ENCODE measurements at places on chromosomes 5 and 9.
A peak's percentile ranks its signal among the peaks of the same experiment; 100 is the strongest.

DNA sequence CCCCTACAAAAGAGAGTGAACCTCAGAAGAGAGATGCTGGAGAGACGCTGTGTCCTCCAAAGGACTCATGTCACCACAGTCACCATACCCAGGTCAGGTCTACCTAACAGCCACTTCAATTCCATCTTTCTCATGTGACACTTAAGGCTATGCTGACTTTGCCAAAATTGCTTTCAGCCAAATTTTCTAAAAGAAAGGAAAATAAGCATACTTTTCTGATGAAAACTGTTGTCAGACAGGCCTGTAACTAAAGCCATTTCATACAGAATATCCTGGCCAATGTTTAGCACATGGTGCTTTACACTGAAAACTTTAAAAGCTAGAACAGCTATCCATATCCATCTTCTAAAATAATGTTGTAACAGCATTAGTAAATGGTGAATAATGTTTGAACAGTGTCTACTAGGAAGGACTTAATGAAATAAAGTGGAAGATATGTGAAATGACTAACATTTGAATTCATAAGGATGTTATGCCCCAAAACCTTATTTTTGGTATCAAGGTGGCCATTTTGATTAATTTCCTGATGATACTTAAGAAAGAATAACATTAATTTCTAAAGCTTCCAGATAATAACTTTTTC, 97.2 kb downstream of the NFIB start:
- no peak for DNase-seq

DNA sequence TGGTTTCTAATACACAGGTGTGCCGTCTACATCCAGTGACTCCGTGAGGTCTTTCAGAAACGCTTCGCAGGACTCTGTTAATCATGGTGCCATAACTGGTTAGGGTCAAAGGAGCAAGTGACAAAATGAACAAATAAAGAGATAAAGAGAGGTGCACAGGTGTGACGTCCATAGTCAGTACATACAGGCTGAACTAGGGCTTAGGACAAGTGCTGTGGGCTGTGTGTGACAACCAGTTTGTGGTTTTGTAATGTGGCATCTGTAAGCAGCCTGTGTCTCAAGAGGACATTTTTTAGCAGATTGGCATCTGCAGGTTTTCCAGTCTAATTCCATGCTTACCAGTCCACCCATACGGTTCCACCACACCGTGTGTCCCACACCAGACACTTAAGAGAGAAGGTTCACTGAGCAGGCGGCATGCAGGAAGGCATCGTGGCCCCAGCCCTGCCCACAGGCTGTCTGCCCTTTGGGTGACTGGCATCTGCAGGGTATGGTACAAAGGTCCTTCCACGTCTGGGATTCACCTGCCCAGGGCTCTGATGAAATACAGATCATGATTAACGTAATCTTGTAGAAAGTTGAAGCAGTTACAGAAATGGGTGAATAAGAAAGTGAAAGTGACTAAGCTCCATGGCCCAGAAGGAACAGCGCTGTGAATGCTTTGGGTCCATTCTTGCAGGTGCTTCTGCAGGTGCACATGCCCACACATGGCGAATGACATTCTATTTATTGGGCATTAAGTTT, 26.9 kb downstream of the SRD5A1 start:
- DNase-seq, result no peak

DNA sequence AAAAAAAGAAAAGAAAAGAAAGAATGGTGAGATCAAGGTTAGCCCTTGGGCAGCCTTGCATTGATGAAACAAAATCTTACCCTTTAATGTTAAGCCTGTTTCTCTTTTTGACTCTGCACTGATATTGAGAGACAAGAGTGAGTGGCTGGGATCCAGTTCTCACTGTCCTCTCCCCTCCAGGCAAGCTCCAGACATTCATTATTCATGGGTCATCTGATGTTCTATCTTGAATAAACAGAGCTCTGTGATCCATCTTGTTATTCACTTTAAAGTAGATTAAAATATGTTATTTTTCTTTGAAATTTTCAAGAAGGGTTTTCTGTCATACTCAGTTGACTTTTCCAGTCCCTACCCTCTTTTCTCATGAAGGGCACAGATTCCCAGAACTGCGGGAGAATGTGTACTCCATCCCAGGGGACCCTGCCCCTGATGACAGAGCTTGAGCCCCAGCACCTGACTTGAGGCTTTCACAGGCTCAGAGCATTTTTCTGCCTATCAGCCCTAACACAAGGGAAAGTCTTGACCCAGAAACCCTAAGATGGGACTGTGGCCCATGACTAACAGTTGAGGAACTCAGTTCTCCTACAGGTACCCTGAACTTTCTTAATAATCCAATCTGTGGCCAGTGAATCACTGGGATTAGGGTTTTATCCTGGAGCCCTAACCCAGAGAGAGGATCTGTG, 24.1 kb downstream of the ACTL7B start:
- no peak for DNase-seq

DNA sequence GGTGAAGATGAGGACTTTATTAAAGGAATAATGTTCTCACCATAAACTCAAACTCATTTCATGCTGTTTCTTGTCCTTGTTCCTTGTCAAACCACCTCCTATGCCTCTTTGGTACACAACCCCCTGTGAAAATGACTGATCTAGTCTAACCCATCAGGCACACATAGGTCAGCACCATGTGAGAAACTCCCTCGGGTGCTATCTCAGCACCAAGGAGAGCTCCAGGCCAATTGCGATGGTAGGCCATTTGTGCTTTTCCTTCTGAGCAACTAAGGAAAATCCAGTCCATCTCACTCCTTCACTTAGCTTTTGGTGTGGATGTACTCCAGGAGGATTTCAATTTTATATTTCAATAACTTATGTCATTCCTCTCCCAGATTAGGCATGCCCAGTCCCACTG, 199.8 kb downstream of the ZNF608 start:
- no peak for DNase-seq

- DNase-seq, result no peak
Measured at GRCh38 chr5:18772475-18772874, 1138.2 kb downstream of the TAF11L14 start.

- no peak for DNase-seq
Measured at GRCh38 chr9:98504298-98505282, 204.1 kb downstream of the GABBR2 start.

- no peak for DNase-seq
Measured at GRCh38 chr9:114845373-114845772, 39.5 kb upstream of the TNFSF15 start.

DNA sequence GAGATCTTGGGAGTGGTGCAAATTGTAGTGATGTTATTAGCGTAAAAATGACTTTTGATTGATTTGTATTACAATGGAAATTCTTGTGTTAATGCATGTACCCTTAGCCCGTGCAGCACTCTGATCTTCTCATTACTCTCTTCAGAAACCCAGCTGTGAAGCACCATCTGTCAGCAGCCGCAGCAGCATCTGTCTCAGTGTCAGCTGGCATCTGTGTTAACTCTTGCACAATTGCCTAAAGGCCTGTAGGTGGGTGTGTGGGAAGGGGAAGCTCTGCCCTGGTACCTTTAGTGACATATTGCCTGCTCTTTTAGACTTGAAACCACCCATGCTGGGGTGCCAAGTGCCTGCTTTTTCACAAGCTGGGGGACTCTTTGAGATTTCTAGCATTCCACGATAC, 101.3 kb downstream of the FBXL7 start:
- no peak for DNase-seq

GRCh38 chr5:54243483-54244080, 66.8 kb downstream of the ARL15 start:
- peak; percentile 32 for DNase-seq

DNA sequence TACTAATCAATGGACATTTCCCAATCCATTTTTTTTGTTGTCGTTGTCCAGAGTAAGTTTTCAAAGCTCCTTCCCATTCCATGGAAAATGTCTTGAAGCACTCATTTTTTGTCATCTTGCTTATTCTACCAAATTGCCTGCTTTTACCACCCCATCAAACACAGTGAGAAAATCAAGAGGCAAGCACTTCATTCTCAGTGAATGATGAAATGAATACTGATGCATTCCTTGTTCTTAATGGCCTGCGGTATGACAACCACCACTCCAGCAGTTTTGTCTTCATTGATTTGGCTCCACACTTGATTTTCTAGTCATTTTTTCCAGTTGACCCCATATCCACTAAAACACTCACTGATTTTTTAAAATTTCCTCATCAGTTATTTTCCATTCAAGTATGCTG, 193.5 kb upstream of the ANKH start:
- no peak for DNase-seq

GRCh38 chr5:120146787-120147186, 317.3 kb upstream of the PRR16 start:
- DNase-seq, result no peak

DNA sequence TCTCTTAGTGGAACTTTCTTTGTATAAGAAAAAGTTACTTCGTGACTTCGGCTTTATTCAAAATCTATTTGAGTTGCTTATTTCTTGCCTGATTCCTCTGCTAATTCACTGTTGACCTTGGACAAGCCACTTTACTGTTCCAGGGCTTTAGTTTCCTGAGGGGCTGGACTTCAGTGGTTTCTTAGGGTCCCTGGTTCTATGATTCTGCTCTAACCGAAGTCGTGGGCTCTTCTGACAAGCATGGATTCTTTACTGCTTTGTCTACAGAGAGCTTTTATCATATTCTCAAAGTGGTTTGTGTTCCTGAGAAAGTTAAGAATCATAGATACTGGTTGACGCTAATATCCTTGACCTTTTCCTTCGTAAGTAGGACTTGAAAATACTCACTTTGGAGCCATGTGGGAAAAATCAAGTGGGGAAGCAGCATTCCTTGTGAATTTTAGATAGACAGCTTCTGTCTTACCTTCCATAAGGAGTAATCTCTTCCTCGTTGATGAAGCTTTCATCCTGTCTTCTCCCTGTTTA, 21.1 kb downstream of the EXOSC2 start:
- no peak for DNase-seq

DNA sequence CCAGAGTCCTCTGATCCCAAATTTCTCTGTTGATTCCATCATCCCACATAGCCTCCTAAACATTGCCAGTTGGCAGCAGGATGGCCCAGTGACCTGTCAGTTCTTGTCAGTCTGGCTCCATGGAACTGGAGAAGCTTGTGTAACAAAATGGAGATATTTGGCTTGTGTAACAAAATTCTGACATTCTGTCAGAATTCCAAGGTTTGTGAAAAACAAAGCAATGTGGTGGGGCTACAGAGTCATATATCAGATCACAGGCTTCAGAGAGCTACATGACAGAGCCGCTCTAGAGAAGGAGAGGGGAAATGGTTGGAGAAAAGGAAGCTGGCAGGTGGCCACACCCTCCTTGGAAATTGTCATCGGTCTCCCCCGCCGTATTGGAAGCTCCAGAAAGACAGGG, 75.4 kb upstream of the MAN2A1 start:
- DNase-seq, result no peak

DNA sequence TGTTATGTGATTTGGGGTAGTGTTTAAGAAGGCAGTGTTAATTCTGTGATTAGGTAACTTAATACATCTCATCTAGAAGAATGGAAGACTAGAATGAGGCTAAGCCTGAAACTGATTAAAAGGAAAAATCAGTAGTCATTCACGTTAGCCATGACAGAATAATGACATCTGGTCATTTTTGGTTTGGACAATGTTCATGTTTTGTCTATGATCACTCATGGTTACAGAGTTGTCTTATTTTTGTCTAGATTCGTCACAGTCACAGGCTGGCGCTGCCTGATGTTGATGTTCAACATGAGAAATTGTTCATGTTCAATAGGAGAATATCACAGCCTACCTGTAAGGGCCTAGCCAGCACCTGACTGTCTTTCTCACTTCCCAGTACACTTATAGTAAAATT, 9.5 kb upstream of the DOCK2 start:
- no peak for DNase-seq

DNA sequence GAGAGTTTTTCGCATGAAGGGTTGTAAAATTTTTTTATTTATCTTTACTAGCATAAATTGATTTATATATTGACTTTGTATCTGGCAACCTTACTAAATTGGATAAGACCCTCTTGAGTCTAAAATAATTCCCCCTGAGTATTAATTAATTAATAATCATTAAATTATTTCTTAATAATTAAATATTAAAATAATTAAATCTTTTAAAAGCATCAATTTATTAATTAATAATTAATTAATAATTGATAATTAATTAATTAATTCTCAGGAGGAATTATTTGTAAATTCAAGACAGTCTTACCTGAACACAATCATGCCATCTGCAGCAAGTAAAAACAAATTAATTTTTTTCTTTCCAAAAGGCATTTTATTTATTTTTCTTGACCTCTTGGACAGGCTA, 370.4 kb upstream of the PTPRD start:
- no peak for DNase-seq

GRCh38 chr9:89606624-89607311, 2.0 kb downstream of the GADD45G start:
- peak; percentile 64 for DNase-seq

DNA sequence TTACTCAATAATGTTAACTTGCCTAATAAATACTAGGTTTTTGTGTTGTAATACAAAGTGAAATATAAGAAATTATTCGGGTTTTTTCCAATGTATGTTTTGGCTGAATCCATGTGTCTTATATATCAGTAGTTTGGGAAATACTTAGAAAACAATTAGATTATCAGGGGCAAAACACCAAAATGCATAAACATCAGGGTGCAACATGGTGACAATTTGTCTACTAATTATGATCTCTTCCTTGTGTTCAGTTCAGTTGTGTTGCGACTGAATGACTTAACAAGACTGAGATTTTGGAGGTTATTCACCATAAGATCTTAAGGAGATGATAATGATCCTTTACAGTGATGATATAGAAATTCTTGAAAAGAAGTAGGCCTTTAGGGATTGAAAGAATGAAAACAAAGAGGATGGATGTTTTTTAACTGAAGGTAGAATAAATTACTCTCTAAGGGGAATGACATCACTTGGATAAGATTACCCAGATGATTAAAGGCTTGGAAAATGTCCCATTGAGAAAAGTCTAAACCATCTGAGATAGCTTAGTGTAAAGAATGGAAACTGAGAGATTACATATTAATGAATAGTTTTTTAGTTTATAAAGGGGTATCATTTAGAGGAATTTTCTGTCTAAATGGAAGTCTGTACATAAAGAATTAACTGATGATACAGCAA, 415.8 kb downstream of the SPATA31D1 start:
- no peak for DNase-seq

- no peak for DNase-seq
Measured at GRCh38 chr5:160263326-160263855, 34.1 kb downstream of the FABP6 start.

DNA sequence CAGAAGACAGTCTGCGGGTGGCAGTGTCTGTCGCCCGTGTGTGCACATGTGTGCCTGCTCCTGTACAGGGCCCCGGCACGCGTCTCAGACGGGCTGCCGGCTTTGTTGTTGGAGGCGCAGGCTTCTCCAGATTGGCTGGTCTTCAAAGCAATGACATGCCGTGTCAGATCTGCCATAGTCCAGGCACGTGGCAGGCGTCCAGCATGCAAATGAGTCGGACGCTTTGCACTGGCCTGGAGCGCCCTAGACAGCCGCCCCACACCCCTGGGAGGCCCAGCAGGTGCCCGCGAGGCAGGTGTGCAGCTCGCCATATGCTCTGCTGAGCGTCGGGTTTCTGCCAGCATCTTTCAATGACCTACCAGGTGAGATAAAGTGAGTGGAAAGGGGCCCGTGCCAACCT, 71.5 kb downstream of the GADD45G start:
- DNase-seq, result no peak

DNA sequence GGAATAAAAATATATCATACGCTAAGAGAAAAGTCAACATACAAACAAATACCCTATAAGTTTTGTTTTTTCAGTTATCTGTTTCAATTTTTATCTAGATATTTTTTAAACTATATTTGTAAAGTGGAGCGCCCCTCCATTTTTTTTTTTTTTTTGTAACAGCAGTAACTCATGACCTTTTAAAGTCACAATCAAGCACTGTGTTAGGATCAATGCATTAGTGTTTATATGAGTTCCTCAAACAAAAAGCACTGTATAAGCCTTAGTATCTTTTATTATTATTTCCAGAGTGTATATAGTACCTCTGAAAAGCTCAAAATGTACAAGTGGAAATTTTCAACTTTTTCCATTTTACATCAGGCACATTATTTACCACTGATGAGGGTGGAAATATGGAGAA, 20.6 kb downstream of the PFDN1 start:
- no peak for DNase-seq
